Inflammatory macrophage (primary cell): ENCODE measurements at places on chromosomes 13 and 19.

GRCh38 chr13:109483284-109483683 is 303.1 kb downstream of the IRS2 start:
- no peak for DNase-seq

- DNase-seq = no peak
These were observed 70.2 kb downstream of the KLF2 start for GRCh38 chr19:16394681-16395375.

DNA sequence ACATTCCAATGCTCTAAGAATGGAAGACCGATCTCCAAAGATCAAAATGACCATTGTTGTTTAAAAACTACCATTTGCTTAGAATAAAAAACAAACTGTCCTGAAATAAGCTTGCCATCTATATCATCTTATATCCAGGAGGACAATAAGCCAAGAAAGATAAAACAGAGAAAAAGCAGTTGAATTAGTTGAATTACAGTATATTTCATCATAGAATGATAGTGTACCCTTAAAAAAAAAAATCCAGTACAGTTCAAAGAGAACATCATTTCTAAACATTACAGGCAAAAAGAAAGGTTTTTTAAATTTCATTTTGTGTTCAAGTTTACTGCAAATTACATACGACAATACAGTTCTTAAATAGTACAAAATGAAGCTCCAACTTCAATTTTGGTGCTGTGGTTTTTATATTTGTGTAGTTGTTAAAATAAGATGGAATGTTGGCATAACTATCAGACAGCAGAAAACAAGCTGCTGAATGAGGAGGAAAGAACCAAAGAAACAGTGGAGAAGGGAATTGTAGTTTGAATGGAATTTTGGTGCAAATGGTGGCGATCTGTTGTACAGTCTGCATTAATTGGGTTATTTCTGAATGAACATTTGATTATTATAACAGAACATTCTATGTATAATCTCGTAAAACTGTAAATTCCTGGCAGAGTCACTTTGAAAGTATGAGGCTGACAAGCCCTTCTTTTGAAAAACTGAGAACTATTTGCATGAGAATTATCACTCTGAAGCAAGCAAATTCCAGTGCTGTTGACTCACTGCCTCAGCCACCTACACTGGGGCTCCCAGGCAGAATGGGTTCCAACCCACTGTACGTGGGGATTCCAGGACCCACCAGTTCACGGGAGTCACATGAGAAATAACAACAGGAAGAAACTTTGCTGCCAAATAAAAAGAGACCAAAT is 37.7 kb downstream of the LHFPL6 start:
- DNase-seq = no peak

- no peak for DNase-seq
These were observed 13.6 kb downstream of the UBAC2 start for GRCh38 chr13:99214232-99214631.

DNA sequence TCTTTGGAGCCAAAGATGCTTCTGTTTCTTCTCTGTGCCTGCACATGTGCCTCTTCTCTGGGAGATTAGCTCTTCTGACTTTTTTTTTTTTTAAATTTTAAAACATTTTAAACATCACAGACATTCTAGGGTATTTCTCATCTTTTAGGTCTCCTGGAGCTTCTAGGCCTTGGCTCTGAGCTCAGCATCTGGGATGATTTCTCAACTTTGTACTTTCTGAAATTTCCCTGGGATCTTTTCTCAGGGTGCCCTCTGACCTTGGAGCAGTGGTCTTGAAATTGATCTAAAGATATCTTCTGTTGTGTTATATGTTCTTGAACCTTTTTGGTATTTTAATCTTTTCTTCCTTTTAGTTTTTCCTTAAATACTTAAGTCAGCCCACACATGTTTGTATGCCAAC is 6.2 kb downstream of the WASF3 start:
- no peak for DNase-seq
